ENCODE measurements at places on chromosomes 11 and 22.

- H3K4me3 ChIP-seq = no peak overlapping the region
- H3K4me1 ChIP-seq = no peaks in the 10 kb centered on the region
- no peaks in the 10 kb centered on the region for H3K27me3 ChIP-seq
- no peaks in the 10 kb centered on the region for H3K36me3 ChIP-seq
Measured at GRCh38 chr11:118979434-118979833, 7.9 kb downstream of the FOXR1 start.

DNA sequence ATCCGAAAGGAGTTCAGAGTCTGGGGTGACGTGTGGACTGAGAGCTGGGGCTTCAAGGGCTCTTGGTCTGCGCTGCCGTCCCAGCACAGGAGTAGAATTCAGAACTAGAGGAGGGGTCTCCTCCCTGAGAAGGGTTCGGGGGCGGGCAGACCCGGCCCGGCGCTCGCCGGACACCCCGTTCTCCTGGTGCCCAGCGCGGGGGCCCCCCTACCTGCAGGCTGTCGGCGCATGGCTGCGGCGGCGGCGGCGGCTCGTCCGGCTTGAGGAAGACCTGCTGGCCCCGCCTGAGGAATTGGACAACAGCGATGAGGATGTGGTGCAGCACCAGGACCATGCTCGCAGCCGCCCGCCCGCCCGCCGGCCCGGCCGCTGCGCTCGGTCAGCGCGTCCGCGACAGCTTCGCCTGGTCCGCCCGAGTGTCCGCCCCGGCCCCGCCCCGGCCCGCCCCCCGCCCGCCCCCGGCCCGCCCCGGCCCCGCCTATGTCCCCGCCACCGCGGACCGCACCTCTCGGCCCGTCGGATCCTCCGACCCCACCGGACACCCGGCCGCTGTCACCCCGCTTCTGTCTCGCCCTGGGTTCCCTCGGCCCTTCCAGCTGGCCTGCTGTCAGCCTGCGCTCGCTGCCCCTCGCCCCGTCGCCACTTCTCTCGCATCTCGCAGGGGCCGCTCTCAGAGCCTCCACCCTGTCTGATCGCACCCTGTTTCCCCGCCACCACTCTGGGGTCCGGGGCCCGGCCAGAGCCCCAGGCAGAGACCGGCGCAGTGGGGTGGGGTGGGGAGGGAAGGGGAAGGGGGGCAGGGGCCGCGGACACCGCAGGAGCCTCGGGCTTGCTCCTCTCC, 32.0 kb downstream of the PDE2A start:
- H3K27me3 ChIP-seq = no peaks in the 10 kb centered on the region
- H3K4me3 ChIP-seq = peak overlapping the region; percentile 59
- DNase-seq = no peak

DNA sequence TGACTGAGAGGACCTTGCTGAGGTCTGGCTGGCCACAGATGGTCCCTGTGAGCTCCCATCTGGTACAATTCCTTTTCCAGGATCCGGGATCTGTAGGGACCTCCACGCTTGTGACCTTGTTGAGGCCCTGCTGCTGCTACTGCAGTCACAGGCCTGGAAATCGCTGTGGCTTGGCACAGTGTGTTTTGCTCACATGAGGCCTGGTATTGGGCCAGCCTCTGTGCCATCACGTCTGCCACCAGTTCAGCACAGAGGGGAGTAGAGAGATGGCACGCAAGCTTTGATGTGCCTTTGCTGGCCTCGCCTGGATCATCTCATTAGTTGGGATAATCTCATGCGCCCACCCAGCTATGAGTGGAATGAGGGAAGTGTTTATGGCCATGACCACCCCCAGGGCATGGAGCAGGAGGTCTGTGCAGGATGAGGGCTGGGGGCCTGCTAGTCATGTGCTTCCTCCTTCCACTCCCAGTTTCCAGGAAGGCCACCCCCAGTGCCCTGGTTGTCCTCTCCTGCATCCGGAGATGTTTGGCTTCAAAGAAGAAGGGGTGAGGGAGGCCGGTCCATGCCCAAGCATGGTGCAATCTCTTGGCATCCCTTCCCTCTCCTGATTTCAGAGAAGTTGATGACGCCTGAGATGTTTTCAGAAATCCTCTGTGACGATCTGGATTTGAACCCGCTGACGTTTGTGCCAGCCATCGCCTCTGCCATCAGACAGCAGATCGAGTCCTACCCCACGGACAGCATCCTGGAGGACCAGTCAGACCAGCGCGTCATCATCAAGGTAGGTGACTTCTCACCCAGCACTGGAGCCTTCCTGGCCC, 22.4 kb downstream of the DERL3 start:
- H3K27ac ChIP-seq = no peak overlapping the region
- H3K27me3 ChIP-seq = no peaks in the 10 kb centered on the region
- no peak overlapping the region for H3K4me3 ChIP-seq
- no peaks in the 10 kb centered on the region for H3K36me3 ChIP-seq
- DNase-seq = no peak

GRCh38 chr11:118304227-118304567, 333 bp upstream of the CD3E start:
- no peaks in the 10 kb centered on the region for H3K4me1 ChIP-seq
- no peak for DNase-seq
- H3K36me3 ChIP-seq = no peaks in the 10 kb centered on the region
- no peak overlapping the region for H3K27ac ChIP-seq

DNA sequence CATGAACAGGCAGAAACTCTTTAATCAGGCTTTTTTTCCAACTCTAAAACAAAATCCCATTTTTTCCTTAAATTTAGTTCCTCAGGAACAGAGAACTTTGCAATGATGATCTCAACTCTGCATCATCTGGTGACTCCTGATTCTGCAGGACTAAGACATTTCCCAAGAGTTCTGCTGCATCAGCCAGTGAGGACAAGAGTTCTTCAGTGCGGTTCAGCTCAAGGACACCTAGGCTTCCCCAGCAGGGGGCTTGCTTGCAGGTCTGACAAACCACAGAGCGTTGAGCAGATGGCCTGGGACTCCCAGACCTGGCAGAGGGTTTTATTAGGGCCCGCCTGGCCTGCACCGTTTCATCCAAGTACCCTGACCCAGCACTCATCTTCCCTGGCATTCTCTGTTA, 6.4 kb downstream of the CDCA5 start:
- H3K36me3 ChIP-seq = no peaks in the 10 kb centered on the region
- no peaks in the 10 kb centered on the region for H3K4me1 ChIP-seq
- H3K4me3 ChIP-seq = no peak overlapping the region
- no peak overlapping the region for H3K27ac ChIP-seq

GRCh38 chr11:94652735-94653284, 85.6 kb downstream of the PIWIL4 start:
- no peaks in the 10 kb centered on the region for H3K36me3 ChIP-seq
- H3K4me1 ChIP-seq = no peaks in the 10 kb centered on the region
- no peaks in the 10 kb centered on the region for H3K27me3 ChIP-seq
- H3K4me3 ChIP-seq = no peak overlapping the region
- no peak for DNase-seq
- no peak overlapping the region for H3K27ac ChIP-seq

DNA sequence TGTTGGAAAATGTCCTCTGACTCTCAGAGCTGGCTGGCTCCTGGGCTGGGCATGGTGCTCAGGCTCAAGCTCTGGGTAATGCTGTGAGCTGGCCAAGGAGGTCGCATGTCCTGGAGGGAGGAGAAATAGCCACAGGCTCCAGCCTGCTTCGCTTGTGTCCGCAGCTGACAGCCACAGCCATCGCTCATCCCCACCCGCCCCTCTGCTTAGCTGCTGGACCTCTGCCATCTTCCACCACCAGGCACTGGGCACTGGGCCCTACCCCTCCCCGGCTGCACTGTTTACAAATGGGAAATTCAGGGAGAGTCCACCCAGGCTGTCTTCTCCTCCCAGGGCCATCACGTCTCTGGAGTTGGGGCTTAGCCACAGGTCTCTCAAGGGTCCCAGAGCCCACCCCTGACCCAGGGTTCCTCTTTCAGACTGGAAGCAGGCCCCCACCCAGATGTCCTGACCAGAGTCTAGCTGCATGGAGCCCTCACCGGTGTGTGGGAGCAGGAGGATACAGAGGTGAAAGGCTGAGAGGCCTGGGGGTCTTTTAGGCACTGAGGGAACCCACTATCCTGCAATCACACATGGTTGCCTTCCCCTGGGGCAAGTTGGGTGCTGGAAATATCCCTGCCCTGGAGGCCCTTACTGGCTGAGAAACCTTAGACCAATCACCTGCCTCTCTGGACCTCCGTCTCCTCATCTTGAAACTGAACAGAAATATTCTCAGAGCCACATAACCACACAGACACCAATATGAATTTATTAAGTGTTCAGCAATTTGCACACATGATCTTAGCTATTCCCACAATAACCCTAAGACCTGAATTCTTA, 62.7 kb downstream of the CD82 start:
- no peaks in the 10 kb centered on the region for H3K27me3 ChIP-seq
- peak overlapping the region; percentile 66 for H3K27ac ChIP-seq
- DNase-seq = peak; percentile 64
- H3K36me3 ChIP-seq = no peaks in the 10 kb centered on the region

- no peaks in the 10 kb centered on the region for H3K36me3 ChIP-seq
- H3K4me1 ChIP-seq = peaks cover 10% of the 10 kb centered on the region
- no peak overlapping the region for H3K27ac ChIP-seq
- DNase-seq = no peak
Measured at GRCh38 chr11:11442791-11443190, 89.7 kb upstream of the CSNK2A3 start.

GRCh38 chr22:16955081-16955480, 52.9 kb downstream of the GAB4 start:
- H3K27me3 ChIP-seq = no peaks in the 10 kb centered on the region
- H3K27ac ChIP-seq = no peak overlapping the region
- H3K36me3 ChIP-seq = no peaks in the 10 kb centered on the region
- H3K4me1 ChIP-seq = no peaks in the 10 kb centered on the region
- DNase-seq = no peak

DNA sequence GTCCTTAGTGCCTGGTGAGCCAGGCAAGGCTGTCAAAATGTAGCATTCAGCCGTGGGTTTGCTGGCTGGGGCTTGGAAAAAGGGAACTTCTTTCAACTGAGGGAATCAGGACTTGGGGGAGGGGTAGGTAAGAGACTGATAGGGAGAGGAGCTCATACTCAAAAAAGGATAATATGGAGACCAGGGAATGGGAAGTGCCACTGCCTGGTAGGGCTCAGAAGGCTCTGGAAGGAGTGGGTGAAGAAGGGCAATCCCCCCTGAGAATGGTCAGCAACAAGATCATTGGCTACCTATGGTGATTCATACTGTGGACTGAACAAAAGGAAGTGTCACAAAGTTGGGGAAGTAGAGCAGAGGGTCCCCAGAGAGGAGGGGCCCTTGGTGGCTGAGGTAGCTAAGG, 1.9 kb downstream of the CNGA4 start:
- no peaks in the 10 kb centered on the region for H3K27me3 ChIP-seq
- H3K4me1 ChIP-seq = peaks cover under 1% of the 10 kb centered on the region
- H3K4me3 ChIP-seq = no peak overlapping the region
- H3K36me3 ChIP-seq = no peaks in the 10 kb centered on the region
- DNase-seq = no peak

- H3K4me3 ChIP-seq = no peak overlapping the region
- no peaks in the 10 kb centered on the region for H3K4me1 ChIP-seq
- no peak overlapping the region for H3K27ac ChIP-seq
- H3K27me3 ChIP-seq = no peaks in the 10 kb centered on the region
Measured at GRCh38 chr11:134110252-134110815, 41.5 kb downstream of the JAM3 start.

- no peaks in the 10 kb centered on the region for H3K36me3 ChIP-seq
- DNase-seq = no peak
- H3K27me3 ChIP-seq = no peaks in the 10 kb centered on the region
- H3K27ac ChIP-seq = peak overlapping the region; percentile 53
- H3K4me3 ChIP-seq = no peak overlapping the region
- peaks cover 52% of the 10 kb centered on the region for H3K4me1 ChIP-seq
Measured at GRCh38 chr22:46596819-46597218, 23.4 kb upstream of the GRAMD4 start.

GRCh38 chr11:62406034-62406433, 12.8 kb upstream of the SCGB1A1 start:
- peak overlapping the region; percentile 42 for H3K27ac ChIP-seq
- no peak overlapping the region for H3K4me3 ChIP-seq
- no peak for DNase-seq
- H3K4me1 ChIP-seq = peaks cover 39% of the 10 kb centered on the region

DNA sequence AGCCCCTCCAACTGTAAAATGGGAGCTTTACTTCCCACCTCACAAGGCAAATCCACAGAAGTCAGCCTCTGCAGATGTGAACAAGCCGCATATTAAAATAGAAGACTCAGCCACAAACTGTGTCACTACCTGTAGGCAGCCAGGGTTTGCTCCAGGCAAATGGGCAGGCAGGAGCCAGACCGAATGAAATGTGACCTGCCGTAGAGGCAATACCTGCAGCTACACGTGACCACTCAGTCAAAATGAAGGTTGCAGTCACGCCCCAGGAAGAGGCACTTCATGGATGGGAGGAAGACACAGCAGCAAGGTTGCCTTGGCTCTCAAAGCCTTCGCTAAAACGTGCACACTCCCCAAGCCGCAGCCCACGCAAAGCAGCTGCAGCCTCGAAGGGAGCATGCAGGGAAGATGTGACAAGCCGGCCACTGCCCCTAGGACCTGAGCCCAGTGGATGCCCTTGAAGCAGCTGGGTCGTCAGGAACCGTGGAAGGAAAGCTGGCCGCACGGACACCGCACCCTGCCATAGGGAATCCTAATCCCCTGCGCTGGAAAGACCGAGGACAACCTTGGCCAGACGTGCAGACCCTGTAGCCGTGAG, 53.1 kb downstream of the SHANK2 start:
- H3K4me1 ChIP-seq = no peaks in the 10 kb centered on the region
- H3K4me3 ChIP-seq = no peak overlapping the region
- H3K27ac ChIP-seq = no peak overlapping the region

DNA sequence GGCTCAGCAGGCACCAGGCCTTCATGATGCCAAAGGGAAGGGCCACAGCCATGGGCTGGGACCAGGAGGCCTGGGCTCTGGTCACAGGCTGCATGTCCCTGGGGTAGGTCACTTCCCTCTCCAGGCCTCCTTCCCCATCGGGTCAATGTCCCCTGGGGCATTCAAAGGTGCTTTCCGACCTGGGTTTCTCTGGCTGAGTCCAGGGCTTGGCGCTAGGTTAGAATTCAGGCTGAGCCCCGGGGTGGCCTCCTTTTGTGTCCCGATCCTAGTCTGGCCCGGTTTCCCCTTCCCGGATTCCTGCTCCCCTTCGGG, 12.2 kb downstream of the MAFF start:
- peak overlapping the region; percentile 43 for H3K27ac ChIP-seq
- H3K27me3 ChIP-seq = no peaks in the 10 kb centered on the region
- DNase-seq = no peak
- H3K36me3 ChIP-seq = no peaks in the 10 kb centered on the region
- H3K4me3 ChIP-seq = peak overlapping the region; percentile 21

- H3K4me3 ChIP-seq = no peak overlapping the region
- H3K36me3 ChIP-seq = no peaks in the 10 kb centered on the region
- no peak for DNase-seq
- no peaks in the 10 kb centered on the region for H3K4me1 ChIP-seq
- H3K27ac ChIP-seq = no peak overlapping the region
Measured at GRCh38 chr11:69694781-69695180, 9.0 kb downstream of the FGF19 start.

Measured in vagina (tissue), 2 donors.